ENCODE measurements at places on chromosomes 11 and 22. TPM values are rescaled to one million over a fixed set of nuclear protein-coding genes. Genes with fewer than 3 reads are reported as not detected.

Gene TUB
- total RNA-seq = 12.2 TPM

Gene CRYBB3
- not detected for total RNA-seq

Gene SMDT1
- 123 TPM for total RNA-seq

Gene GAL3ST1
- total RNA-seq = 0.32 TPM

Gene GAS2L1
- total RNA-seq = 13.0 TPM

Gene FXYD6
- 28.0 TPM for total RNA-seq

Gene KCNQ1
- 43.0 TPM for total RNA-seq

Gene MS4A12
- not detected for total RNA-seq

DNA sequence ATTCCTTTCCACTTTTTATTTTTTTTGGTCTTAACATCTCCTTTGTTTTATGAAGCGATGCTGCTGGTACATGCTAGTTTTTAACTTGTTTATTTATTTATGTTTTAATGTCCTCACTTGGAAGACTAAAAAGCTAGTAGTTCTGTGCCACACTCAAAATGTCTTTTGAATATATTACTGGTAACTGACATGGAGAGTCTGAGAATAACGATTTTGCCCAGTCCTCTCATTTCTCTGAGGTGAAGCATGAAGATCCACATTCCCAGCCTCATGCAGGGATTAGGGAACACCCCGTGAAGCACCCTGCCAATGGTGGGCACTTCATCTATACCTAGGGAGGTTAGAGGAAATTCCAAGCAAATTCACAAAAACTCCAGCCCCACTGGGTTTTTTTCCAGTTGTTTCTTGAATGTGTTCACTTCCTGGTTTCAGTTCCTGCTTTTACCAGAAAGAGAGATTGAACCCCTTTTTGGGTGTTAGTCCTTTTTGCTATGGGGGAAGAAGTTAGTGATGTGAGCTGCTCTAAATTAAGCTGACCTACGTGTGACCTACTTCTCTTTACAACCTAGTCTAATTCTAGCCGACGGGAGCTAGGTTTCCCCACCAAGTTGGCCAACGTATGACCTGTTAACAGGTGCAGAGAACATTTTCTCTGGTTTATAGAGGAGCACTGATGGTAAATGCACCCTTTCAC lies 106.1 kb downstream of the SLC1A2 start:
- DNase-seq = no peak

DNA sequence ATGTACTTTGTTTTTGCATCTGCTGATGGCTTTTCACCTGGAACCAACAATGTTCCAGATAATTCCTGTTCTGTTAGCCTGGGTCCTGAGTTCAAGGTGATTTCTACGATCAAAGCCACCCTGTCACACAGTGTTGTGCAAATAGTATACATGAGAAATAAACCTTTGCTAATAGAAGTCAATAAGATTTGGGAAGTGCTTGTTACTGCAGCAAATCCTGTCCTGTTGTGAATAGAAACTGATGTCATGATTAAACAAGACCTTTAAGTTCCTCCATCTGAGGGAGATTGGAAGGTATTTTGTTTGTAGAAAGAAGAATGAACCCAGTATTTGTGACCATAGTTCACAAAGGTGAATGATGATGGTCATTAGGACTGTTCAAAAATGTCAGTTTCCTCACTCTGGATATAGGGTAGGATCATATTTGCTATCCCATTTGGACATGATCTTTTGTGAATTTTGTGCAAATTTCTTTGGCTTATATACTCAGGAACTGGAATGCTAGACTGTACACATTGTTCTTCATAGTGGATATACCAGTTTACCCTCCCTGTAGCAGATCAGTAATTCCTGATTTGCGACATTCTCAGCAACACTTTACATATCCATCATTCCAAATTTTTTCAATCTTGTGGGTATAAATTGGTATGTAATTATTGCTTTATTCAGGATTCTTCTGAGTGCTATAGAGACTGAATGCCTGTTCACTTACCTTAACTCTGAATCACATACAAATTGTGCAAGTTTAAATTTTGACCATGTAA lies 428.5 kb downstream of the METTL15 start:
- DNase-seq = no peak

DNA sequence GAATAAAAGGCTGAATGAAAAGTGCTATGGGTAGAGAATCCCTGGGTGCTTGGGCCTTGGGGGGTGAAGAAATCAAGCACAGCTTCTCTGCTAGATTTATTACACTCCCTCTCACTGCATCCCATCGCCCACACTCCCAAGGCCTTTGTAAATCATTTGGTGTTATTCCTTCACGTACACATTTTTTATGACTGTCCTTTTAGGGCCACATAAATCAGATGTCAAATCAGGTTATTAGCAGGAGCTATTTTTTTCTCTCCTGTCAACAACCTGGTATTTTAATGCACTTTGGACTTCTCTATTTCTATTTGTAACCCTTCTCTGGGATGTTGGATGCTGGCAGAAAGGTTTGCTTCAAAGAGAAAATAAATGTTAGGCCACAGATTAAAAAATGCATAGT lies 408.8 kb downstream of the INSC start:
- no peak for DNase-seq

GRCh38 chr11:118042141-118042540 lies 34.7 kb upstream of the TMPRSS4 start:
- DNase-seq = no peak

DNA sequence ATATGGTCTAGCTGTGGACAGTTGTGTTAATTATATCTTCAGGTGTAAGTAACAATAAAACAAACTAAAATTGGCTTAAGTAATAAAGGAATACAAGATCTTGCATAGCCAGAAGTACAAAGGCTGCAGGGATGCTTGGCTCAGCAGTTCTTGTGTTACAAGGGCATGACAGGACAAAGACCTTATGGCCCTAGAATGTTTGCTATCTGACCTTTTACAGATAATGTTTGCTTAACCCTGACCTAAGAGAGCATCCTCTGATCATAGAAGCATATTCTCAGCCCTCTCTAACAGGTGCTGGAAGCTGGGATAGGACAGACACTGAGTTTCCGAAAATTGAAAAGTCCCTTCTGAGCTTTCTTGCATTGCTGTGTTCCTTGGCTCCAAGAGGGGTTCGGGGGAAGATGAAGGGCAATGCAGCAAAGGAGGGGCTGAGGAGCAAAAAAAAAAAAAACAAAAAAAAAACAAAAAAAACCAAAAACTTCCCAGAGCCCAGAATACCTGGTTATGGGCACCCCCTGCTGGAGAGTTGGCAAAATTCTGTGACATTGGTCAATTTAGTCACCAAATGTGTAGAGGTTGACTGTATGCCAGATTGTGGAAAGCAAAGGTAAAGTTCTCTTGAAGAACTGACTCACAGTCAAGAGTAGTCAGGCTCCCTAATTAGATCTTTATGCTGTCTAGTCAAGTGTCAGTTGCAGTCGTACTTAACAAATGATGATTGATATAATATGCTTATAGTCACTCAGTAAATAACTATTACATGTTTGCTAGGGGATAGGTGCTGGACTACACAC lies 10.4 kb upstream of the HIKESHI start:
- no peak for DNase-seq

DNA sequence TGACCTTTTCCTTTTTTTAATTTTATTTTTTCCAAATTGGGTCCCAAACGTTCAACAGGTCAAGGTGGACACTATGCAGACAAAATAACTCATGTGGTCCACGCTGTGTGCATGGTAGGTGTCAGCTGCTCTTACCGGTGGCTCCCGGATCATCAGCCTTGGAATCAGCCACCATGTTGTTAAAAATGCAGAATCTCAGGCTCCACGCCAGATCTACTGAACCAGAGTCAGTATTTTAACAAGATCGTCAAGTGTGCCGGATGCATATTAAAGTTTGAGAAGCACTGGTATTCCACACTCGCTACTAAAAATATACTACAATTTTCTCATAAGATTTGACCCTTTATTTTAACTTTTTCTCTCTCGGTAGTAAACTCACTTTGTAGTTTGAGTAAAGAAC lies 553 bp upstream of the LDLRAD3 start:
- no peak for DNase-seq

- no peak for DNase-seq
Measured at GRCh38 chr11:95592471-95592870, 197.1 kb downstream of the FAM76B start.

GRCh38 chr11:109016724-109017123 lies 351.9 kb downstream of the DDX10 start:
- no peak for DNase-seq

- no peak for DNase-seq
Measured at GRCh38 chr11:76313271-76313670, 67.7 kb downstream of the THAP12 start.

DNA sequence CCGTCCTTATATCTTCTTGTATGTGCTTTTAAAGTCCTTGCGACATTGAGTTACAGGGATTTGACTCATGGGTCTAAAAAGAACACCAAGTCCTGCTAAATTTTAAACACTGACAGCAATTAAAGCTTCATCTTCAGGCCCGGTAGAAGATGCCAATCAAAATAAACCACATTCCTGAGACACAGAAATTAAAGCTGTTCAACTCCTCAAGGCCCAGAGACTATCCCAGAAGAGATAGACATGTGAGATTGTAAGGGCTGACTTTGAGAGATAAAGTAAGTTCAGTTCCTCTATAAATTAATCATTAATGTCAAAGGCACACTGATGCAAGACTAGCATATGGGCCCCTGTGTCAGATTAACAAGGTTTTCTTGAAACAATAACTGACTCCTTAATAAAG lies 49.8 kb downstream of the OSBPL5 start:
- DNase-seq = no peak

DNA sequence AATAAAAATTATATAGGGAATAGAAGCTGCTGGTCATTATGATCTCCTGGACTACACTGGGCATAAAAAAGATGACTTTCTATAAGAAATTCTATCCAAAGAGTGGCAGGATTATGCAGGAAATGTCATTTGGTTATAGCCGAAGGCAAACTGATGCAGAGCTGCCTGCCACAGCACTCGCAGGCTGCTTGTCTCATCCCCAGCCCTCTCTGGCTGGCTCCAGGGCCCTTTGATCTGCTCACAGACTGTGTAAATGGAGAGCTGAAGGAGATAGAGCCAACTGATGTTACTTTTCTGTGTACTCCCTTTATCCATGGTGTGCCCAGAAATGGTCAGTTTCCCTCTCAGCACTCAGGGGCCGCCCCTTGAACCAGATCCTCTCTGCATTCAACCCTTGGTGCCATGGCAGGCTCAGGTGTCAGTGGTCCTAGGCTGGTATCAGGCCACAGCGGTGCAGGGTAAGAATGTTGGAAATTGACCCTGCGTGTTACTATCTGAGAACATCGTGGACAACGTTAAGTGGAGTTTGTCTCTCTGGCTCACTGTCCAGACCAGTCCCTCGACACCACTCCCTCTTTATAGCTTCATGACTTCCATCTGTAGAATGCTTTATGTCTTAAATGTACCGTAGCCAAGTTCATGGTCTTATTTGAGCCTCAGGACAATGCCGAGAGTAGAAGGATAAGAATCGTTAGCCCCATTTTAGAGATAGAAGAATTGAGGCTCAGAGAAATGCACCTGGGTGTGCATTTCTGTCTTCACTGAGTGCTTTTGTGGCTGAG lies 27.8 kb downstream of the TEAD1 start:
- no peak for DNase-seq

DNA sequence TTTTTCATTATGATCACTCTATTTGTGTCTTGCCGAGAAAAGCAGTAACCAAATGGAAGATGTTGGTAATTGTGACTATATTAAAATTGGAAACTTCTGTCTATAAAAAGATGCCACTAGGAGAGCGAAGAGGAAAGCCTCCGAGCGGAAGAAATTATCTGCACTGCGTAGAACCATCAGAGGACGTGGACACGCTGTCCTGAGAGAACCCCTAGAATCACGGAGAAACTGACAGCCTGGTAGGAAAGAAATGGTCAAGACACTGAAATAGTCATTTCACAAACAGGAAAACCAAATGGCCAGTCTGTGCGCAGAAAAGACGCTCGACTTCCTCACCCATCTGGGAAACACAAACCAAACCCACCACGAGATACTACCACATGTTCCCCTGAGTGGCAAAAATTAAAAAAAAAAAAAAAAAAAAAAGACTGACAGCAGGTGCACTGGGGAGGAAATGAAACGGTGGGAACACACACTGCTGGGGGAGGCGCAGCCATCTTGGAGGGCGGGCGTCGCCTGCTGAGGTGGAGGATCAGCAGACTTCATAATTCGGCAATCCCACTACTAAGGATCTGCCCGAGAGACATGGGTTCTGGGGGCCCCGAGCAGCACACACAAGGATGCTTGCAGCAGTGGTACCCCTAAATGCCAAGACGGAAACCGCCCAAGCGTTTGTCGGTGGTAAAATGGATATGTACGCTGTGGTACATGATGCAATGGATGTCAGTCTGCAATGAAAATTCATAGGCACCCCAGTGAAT lies 21.3 kb downstream of the IFITM10 start:
- no peak for DNase-seq

DNA sequence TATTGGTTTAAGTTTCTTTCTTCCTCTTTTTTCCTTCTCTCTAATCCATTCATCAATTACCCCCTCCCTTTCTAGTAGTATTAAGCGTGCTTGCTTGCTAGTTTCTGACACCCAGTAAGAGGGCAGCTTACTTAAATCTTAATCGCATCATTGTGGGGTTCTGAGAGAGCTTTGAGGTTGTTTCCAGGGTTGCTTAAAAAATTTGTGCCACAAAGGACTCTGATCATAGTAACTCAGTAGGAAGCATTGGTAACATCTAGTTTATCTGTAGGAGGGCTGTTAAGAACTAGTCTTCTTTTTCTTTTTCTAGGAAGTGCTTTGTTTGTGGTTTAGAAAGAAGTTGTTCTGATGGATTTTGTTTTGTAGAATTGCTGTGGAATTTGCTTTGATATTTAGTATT lies 45.3 kb downstream of the TMEM135 start:
- DNase-seq = no peak

GRCh38 chr22:17116572-17117330 lies 4.4 kb downstream of the TMEM121B start:
- DNase-seq = no peak

- no peak for DNase-seq
Measured at GRCh38 chr22:27171212-27171611, 513.8 kb downstream of the MIAT start.

GRCh38 chr22:25764270-25765015 lies 22.5 kb downstream of the MYO18B start:
- no peak for DNase-seq

DNA sequence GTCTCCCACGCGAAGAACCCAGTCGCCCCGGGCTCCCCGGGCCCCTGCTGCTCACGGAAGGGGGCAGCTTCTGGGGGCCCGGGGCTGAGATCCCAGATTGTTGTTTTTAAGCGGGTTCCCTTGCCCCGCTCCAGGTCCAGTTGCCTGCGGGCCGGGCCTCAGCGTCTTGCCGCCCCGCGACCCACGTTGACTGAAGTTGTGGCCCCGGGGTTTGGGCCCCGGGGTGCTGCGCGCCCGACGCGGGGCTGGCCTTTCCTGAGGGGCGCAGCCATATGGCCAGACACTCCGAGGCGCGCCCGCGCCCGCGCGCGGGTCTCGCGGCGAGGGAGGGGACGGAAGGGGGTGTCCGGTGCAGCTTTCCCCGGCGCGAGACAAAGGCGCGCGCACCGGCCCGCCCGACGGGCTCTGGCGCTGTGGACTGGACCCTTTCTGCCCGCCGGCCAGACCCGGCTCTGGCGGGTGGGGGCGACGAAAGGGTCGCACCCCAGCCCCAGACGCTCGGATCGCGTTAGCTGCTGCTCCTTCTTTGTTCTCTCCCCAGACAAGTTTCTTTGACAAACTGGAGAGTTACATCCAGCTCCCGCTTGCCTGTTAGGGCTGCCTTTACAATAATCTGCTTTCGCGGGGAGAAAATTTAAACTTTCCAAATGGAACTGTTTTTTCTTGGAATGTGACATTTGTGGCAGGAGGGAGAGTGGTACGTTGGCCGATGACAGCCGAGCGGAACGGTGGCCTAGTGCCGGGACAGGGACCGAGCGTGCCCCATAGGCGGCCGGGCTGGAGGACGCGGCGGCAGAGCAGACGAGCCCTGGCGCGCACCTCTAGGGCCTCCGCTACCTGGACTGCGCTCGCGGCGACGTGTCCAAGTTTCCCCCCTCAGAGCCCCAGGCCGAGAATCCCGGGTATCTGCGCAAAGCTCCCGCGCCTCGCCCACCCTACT lies 716 bp downstream of the AMOTL1 start:
- DNase-seq = peak; percentile 78

Measured in cardiac septum (tissue), 1 donor.